Right forelimb (tissue), 1 donor: ENCODE measurements at places on chromosomes 1 and 21.

DNA sequence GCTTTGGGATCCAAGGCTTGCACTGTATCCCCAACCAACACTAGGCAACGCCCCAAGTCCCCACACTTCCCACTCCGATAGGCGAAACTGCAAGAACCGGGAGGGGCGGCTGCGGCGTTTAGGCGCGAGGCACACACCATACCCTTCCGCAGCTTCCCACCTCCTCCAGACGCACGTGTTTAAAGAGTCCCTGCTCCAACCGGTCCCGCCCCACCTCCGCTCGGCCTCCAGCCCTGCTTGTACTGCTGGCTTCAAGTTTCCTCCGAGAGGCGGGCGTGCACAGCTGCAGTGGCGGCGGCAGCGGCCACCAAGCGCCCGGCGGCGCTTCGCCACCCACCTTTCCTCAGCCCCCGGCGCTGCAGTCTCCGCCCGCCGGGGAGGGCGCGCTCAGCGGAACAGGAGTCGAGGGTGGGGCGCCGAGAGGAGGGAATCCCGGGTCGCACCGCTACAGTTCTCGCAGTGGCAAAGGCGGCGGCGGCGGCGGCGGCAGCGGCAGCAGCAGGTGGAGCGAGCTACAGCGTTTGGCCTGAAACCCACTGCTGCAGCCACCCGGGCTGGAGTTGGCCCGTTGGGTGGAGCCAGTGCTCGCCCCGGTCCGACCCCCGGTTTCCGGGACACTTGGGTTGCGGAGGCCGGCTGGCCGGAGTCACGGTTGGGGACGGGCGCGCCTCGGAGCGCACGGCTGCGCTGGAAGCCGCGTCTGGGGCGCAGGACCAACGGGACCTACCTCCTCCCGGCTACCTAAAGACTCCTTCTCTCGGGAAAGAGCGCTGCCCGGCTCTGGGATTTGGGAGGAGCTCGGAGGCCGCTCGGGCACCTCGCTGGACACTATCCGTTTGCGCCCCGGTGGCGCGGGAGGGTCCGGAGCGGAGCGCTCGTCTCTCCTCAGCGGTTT lies at the start of gene CNIH3:
CNIH3 (plus strand) TSS at position 457 of the 895 bp plus-strand sequence. CDS start 858 bp downstream, outside the sequence.
- DNase-seq, result peak; percentile 66

GRCh38 chr1:98389809-98390208 lies 271.7 kb upstream of the SNX7 start:
- DNase-seq, result no peak

GRCh38 chr1:89876463-89876862 lies 55.6 kb downstream of the LRRC8D start:
- DNase-seq, result no peak

DNA sequence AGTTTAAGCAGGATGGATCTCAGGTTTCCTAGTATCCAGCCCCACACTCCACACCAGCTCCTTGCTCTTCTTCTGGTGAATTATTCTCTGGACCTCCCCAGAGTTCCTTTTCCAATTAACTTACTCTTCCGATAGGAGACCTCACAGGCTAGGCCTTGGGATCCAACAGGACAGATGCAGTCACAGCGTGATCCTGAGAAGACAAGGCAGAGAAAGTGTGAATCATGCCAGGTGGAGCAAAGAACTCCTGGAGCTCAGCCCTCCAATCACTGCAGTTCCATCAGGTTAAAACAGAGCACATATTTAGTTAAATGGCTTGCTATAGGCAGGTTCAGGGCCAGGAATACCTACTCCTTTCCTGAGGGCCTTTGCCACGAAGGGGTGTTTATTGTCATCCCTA lies 34.1 kb downstream of the C8B start:
- DNase-seq, result no peak

GRCh38 chr1:153633161-153633753 lies 609 bp upstream of the CHTOP start:
- DNase-seq, result no peak

DNA sequence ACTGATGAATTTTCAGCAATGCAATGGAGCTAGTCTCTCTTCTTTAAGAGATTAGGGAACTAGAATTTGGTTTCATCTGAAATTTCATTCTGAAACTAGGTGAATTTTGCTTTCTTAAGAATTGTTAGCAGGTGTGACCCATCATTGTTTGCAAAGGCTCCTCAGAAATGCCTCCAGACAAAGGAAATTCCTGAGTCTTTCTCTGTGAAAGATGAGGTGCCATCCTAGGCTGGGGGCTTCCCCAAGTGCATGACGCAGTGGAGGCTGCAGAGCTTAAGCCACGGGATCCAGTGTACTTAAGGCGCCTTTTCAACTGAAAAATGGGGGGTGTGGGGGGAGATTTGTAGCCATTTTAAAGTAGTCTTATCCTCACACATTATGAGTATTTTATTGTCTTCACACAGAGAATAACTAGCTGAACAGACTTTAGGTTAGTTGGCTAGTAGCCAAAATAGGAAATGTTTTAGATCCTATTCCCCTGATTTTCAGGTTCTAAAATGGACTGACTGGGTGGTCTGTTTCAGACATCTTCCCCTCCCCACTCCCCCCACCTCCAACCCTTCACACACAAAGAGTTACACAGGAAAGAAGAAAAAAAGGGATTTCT lies 202.0 kb downstream of the NFIA start:
- DNase-seq, result no peak

DNA sequence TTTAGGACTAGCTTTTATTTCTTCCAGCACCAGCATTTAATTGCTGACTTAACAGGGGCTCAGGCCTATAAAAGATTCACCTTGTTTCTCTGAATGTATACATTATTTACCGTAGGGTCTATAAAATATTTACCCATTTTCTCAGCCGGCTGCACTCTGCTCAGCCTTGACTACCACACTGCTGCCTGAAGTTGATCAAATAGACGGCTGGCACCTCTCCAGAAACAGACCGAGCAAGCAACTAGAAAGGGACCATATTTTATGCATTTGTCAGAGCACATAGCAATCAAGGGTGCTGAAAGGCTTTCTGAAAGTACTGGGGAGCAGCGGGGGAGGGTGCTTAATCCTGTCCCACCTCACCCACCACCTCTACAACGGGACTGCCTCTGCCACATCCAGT lies 64.7 kb upstream of the FGGY start:
- DNase-seq, result no peak

GRCh38 chr1:184533049-184533448 lies 146.2 kb downstream of the C1orf21 start:
- DNase-seq, result no peak

DNA sequence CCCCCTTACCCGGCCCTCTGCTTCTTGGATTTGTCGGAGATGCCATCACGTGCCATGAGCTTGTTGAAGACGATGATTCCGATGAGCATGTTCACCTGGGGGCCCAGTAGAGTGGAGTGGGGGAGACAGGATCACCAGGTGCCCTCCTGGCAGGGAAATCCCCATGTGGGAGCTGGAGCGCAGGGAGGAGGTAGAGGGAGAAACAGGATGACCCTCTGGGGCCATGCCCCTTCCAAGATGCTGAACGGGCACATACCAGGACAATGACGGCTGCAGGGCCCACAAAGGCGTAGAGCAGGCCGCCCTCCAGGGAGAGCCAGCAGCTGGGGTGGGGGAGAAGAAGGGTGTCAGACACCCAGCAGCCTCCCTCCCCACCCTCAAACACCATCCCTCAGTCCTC lies 28.6 kb downstream of the ADGRB2 start:
- DNase-seq, result no peak

GRCh38 chr1:64569411-64569810 lies 99.5 kb downstream of the CACHD1 start:
- no peak for DNase-seq

DNA sequence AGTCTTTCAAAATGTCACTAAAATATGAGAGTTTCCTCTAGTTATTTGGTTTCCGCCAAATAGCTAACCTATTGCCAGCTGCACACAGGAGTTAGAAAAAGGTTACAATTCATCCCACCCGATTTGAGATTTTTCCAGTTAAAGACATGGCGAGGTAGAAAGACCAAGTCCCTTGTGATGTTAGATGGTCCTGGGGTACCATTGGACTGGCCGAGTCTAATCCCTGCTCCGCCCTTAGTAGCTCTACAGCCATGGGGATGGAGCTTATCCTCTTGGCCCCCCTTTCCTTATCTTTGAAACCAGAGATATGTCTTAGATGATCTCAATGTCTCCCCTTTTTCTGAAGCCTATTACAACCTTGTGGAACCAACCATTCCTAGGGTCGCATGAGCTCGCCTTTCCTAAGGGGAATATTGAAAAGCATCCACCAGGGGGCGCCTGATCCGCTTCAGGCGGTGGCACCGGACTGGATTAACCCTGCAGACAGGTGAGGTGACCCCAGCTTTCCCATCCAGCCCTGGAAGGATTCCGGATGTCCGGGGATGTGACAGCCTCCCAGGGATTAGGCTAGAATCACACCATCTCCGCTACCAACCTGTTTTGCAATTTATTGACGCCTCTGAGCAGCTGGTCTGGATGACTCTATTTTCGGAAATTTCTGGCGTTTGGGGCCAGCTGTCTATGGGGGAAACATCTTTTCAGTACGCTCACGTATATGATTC lies 68.3 kb upstream of the SIM2 start:
- peak; percentile 62 for DNase-seq

GRCh38 chr1:242000434-242000833 lies 1.5 kb upstream of the MAP1LC3C start:
- DNase-seq, result no peak
